Umbilical cord (tissue), 2 donors: ENCODE measurements at places on chromosomes 13 and 19. TPM values are rescaled to one million over a fixed set of nuclear protein-coding genes. Genes with fewer than 3 reads are reported as not detected.

DNA sequence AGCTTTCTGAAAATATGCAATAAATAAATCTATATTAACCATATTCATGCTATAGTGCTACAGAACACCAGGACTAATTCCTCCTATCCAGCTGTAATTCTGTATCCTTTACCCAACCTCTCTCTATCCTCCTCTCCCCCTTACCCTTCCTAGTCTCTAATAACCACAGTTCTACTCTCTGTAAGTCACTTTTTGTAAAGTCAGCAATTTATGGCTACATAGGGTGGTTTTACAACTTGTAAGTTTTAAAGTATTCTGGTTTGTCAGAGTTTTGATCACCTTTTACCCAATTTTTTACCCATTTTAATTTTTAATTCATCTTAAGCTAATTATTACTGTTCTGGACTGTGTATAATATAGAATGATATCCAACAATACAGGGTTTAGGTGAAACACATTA is 34.0 kb downstream of the MTRF1 start:
- DNase-seq, result no peak

DNA sequence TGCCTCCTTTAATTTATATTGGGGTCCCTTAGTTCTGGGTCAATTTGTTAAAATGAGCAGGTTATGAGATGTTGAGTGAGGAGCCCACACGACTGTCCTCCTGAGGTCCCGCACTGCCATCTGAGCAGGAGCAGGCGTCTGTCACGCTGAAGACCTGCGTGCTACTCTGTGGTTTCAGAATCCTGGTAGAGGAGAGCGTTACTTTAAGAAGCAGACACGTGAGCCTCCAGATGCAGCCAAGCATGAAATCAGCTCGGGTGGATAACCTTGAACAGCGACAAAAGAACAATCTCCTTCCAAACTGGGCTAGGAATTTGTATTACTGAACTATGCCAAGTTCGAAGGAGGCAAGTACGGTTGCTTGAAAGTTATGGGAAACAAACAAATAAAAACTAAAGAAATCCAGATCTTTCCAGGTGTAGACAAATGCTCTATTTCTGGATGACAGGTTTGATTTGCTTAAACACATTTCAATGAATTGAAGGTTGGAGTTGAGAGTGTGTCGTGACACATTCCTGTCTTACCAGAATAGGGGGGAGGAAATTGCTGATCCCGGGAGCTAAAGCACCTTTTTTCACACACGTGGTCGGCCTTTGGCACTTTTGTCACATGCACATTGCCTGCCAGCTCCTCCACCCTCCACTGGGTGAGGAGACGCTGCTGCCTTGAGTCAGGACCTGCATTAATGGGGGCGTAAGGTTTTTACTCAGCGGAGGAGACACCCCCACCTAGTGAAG is 945.5 kb upstream of the SLC10A2 start:
- DNase-seq, result no peak

GRCh38 chr13:38361542-38362262 is 12.1 kb downstream of the UFM1 start:
- DNase-seq, result no peak

- no peak for DNase-seq
Observed at GRCh38 chr19:45146741-45147205, 14.0 kb downstream of the NKPD1 start.

DNA sequence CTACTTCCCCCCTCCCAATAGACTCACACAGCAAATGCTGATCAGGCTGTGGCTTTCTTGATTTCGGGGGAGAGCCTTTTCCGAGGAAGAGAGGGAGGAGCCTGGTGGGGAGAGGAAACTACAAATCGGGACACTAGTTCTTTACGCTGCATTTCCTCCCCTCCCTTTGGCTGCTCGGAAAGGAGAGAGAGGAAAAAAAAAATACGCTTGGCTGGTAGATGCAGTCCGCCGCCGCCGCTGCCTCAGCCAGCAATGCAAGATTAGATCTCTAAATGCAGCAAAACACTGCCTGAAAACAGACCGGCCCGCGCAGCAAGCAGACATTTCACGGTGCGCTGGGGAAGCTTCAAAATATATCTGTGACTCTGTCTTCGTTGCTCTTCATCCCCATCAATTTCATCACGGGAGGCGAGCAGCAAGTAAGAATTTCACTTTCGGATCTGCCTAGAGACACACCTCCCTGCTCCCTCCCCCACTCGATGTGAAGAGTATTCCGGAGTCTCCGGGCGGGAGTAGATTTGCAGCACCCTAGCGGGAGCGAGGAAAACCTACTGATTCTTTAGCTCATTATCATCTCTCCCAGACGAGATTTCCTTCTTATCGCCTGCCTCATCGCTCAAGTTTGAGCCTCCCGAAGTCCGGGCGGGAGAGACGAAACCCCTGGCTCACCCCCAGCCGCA is at the start of gene PCDH17:
Gene PCDH17 (plus strand): TSS at position 149 of the 680 bp plus-strand sequence. CDS start 803 bp downstream, outside the sequence.
- DNase-seq, result peak; percentile 81

- DNase-seq, result no peak
Observed at GRCh38 chr19:29683009-29683408, 17.7 kb downstream of the PLEKHF1 start.

GRCh38 chr19:39969266-39969665 is 1.7 kb upstream of the PSMC4 start:
- no peak for DNase-seq

DNA sequence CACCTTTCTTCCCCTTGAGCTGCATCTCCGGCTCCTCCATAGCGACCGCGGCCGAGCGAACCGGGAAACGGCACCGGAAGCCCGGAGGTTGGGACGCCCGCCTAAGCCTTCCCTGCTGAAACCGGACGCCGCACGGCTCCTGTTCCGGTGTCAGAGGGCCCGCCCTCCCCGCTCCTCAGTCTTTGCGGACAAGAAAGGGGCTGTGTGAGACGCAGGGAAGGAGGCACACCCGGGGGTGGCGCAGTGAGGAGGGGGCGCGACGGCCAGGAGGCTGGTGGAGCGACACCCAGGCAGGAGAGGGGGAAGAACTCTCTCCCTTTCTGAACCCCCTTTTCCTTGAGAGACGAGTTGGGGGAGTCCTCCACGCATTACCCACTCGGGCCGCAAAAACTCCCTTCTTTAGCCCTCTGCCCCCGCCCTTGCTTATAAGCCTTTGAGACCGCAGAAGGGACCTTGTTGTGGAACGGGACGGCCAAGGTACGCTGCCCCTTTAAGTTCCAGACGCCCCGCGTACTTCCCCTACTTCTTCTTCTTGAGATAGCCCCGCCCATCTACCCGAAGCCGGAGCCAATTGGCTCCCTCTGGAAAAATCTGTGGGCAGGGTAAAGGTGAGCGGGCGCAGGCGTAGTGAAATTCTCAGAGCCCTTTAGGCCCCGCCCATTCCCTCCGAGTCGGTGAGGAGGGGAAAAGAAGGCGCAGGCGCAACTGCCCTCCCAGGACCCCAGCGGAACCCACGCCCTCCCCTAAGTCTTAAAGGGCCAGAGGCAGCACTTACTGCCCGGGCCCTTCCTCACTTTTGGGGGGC is at the start of the genes BORCS8 and RFXANK:
Gene BORCS8 (minus strand): TSS at position 75 of the 805 bp plus-strand sequence. CDS start 35 bp downstream, at position 40.
Gene RFXANK (plus strand): TSS at position 181 of the 805 bp plus-strand sequence. CDS start 1,689 bp downstream, outside the sequence.
- DNase-seq, result peak; percentile 100

DNA sequence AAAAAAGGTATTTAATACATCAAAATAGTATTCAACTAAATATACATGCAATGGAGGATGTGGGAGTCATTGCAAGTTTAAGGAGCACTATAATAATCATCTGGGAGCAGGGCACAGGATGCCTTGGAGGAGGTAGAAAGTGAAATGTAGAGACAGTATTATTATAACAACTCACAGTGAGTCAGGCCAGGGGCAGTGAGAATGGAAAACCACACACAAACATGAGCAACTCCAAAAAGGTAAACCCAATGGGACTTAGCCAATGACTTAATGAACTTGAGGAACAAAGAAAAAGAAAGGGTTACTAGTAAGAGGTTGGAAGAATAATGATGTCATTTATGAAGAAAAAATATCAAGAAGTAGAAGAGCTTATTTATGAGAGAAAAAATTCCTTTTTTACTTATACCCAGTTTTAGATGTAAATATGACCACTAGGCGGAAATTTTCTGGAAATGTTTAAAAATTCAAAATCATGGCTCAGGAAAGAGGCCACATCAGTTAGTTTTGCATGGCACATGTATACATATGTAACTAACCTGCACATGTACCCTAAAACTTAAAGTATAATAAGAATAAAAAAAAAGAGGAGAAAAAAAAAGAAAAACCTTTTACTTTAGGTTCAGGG is 389.3 kb downstream of the SUCLA2 start:
- no peak for DNase-seq

DNA sequence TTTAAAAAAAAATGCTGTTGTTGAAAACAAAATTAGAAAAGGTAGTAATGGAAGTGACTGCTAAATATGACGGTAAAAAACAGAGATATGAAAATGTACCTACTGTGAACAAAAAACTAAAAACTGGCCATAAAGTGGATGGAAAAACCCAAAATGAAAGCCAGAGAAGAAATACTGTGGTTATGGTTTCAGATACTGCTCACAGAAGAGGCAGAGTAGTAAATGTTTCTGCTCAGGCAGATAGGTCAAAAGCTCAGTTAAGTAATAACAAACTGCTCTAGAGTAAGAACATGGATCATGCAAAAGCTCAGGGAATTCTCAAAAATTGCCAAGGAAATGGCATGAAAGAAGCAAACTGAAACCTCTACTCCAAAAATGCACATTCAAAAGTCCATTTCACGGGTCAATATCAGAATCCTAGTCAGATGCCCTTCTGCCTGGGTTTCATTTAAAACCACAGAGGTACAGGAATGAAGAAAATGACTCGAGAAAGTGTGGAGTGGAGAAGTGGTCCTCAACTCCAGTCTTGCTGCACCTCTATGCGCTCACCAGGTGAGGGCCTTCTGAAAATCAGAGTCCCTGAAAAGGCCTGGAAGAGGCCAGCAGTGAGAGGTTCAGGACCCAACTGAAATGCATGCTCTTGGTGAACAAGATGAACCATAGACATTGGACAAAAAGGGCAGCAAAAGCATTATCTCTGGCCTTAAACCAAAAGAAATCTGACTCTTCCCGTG is 315.0 kb upstream of the SPRY2 start:
- DNase-seq, result no peak

- DNase-seq, result no peak
Observed at GRCh38 chr13:56352361-56352760, 788.4 kb upstream of the PRR20A start.

- no peak for DNase-seq
Observed at GRCh38 chr13:24875566-24875965, 111.6 kb downstream of the RNF17 start.

GRCh38 chr13:78608252-78608687 is 4.9 kb upstream of the POU4F1 start:
- no peak for DNase-seq

GRCh38 chr13:84445776-84446175 is 563.5 kb upstream of the SLITRK1 start:
- no peak for DNase-seq

GRCh38 chr13:28344163-28344562 is 150.8 kb downstream of the FLT1 start:
- DNase-seq, result no peak

DNA sequence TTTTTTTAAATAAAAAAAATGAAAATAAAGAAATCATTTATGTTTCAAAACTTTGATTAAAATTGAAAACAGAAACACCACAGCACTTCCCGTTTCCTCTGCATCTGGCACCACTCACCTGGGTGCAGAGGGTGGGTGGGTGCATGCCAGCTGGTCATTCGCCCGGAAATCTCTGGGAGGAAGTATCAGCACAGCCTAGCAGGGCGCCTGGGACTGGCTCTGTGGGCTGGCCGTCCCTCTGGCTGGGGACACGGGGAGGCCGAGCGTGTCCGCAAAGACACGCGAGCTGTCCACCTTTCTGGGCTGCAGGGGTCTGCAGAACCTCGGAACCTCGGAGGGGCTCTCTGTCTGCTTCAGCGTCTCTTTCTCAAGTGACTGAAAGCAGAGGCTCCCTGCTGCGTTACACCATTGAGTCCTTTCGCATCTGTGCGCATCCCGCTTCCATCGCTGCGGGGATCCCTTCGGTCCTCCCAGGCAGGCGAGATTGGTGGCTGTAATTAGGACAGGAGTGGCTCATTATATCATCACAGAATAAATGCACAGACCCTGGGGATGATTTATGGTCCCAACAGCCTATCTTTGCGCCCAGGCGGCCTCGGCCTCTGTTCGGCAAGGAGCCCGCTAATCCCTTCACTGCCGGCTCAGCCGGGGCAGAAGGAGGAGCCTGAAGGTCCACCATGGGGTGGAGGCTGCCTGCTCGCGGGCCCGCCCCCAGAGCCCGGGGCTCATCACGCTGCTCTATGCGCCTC is 17.2 kb downstream of the CRTC1 start:
- peak; percentile 75 for DNase-seq

- no peak for DNase-seq
Observed at GRCh38 chr13:28606466-28606865, 52.5 kb upstream of the POMP start.

DNA sequence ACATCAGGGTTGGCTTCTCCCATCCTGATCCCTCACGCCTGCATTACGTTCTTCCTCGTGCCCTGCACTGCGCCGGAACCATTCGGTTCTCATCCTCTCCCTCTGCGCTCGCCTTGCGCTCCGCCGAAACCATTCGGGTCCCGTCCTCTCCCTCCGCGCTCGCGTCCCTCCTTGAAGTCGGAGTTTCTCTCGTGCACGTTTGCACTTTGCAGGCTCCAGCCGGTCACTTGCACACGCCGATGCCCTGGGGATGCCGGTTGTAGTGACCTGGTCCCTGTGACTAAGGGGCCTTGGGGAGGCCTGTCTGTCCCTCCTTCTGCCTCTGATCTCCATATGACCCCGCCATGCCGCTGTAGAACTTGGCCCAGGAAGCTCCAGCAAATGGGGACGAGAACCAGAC is 265.8 kb downstream of the TEX29 start:
- no peak for DNase-seq

GRCh38 chr13:67736646-67737420 is 506.7 kb upstream of the PCDH9 start:
- DNase-seq, result peak; percentile 78

DNA sequence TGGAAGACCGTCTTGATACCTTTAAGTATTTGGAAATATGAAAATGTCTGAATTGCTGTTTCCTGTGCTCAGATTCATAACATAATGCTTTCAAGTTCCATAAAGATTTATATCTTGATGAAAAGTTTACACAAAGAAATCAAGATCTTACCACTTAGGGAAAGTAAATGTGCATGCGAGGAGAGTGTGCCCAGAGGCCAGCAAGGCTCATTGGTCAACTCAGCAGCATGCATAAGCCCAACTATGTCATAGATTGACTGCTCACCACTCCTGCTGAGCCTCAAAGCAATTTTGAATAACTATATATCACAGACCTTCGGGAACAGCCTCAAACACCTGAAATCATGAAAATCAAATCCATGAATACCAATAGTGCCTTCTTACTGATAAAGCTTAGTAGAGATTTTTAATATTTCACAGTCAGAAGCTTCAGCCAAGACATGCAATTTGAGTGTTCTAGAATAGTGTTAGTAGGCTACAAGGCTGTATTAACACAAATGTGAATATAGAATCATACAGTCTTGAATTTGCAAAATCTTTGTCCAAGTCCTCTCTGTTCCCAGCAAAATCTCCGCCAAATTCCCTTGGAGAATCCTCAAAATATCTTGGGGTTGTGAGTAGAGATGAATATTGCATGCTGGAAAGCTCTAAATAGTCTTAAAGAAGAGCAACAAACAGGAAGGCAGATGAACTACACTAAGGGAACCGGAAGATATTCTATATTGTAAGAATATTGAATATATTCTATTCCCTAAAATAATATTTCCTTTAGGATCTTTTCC is 124.1 kb downstream of the DCLK1 start:
- DNase-seq, result no peak

The NLRP4 gene
- total RNA-seq, result 0.24 TPM

The SHISA7 gene
- total RNA-seq, result 1.2 TPM

The EPS8L1 gene
- 5.8 TPM for total RNA-seq

The BST2 gene
- total RNA-seq, result 35.2 TPM

The KCNJ14 gene
- 0.48 TPM for total RNA-seq

The ATP12A gene
- total RNA-seq, result not detected

The TUBA3C gene
- total RNA-seq, result not detected

The NKPD1 gene
- 0.48 TPM for total RNA-seq

The DZIP1 gene
- total RNA-seq, result 37.6 TPM

The PLEKHG2 gene
- total RNA-seq, result 37.8 TPM

The GNG7 gene
- 0.48 TPM for total RNA-seq
